HCT116 (cell line): ENCODE measurements at places on chromosomes 12 and 14.
A peak's percentile ranks its signal among the peaks of the same experiment; 100 is the strongest.

DNA sequence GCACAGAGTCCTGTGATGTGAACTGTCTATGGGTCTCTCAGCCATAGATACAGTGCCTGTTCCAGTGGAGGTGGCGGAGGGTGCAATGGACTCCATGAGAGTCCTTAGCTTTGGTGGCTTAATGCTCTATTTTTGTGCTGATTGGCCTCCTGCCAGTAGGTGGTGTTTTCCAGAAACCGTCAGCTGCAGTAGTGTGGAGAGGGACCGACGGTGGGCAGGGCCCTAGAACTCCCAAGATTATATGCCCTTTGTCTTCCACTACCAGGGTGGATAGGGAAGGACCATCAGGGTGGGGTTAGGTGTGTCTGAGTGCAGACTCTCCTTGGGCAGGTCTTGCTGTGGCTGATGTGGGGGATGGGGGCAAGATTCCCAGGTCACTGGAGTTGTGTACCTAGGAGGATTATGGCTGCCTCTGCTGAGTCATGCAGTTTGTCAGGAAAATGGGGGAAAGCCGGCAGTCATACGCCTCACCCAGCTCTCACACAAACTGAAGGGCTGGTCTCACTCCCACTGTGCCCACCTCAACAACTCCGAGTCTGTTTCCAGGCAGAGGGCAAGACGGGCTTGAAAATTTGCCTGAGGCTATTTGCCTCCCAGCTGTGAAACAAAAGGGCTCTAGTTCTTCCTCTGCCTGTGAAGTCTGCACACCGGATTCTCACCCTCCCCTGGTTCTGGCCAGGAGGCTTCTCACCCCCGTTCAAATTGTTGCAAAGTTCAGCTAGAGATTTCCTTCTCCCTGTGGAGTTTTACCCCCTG is 24.9 kb upstream of the ZDHHC17 start:
- no peak for DNase-seq

GRCh38 chr14:104752423-104752734 is 568 bp upstream of the SIVA1 start:
- DNase-seq, result no peak

DNA sequence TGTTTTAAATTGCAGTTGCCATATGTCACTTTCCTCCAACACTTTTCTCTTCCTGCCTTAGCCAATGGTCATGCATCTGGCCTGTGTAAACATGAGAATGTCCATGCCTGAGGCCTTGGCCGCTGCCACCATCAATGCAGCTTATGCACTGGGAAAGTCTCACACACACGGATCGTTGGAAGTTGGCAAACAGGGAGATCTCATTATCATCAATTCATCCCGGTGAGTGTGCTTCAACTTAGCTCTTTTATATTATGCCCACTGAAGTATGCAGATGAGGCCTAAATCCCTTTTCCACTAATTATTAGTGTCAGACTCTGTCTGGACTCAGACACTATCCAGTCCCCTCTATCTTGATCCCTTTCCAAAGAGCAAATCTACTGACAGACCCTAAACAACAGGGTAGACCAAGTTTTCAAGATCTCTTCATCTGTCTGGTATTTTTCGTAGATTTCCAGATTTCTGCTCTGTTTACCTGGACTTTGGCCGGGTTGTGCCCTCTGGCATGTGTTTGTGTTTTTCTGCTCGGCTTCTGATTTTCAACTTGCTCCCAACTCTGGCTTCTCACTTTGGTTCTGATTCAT is 23.2 kb downstream of the AMDHD1 start:
- no peak for DNase-seq

DNA sequence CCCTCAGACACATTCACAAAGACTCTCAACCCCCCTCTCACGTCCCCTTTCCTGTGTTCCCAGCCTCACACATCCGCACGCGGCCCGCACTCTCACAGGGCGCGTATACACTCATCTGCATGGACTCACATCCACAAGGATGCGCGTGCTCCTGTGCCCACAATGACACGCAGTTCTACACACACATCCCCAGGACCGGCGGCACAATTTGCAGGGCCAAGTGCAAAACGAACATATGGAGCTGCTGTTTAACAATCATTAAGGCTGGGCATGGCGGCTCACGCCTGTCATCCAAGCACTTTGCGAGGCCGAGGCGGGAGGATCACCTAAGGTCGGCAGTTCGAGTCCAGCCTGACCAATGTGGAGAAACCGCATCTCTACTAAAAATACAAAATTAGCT is 36.4 kb upstream of the EML1 start:
- DNase-seq, result no peak

- no peak for DNase-seq
These were observed 89.0 kb upstream of the TRAF3 start for GRCh38 chr14:102688290-102688689.

DNA sequence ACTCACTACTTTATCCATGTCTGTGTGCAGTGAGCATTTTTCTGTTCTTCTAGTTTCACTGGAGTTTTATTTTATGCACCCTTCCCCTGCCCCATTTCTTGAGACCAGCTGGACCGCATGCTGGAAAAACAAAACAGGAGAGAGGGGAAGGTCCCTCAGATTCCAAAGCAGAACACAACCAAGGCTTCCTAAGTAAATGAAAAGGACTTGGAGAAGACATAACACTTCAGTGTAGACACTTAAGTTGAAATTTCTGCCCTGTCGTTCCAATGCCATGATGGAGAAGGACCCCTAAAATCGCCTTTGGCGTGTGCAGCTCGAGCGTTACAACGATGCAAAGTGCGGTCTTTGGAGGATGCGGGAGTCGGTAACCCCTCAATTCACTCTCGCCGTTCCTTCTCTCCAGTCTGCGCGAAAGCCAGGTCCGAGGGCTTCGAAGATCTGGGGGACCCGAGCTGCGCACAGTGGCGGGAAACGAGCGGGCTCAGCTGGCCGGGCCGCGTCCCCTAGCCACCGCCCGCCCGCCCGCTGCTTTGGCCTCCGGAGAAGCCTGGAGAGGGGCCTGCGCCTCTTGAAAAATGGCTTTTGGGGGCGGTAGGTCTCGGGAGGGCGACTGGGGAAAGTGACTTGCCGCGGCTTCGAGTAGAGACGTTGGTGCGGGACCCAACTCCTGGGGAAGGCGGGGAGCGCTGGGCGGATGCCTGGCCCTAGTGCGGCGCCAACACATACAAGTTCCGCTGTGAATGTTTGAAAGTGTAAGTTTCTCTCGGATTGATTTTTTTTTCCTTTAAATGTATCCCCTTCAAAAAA is 11.2 kb upstream of the HOXC13 start:
- DNase-seq, result no peak

GRCh38 chr14:64717870-64718269 is 13.6 kb downstream of the PLEKHG3 start:
- DNase-seq, result no peak

- DNase-seq, result no peak
These were observed 716 bp upstream of the PTGDR start for GRCh38 chr14:52266782-52267181.

- DNase-seq, result peak; percentile 39
These were observed 8.8 kb downstream of the IKBIP start for GRCh38 chr12:98635657-98636323.

DNA sequence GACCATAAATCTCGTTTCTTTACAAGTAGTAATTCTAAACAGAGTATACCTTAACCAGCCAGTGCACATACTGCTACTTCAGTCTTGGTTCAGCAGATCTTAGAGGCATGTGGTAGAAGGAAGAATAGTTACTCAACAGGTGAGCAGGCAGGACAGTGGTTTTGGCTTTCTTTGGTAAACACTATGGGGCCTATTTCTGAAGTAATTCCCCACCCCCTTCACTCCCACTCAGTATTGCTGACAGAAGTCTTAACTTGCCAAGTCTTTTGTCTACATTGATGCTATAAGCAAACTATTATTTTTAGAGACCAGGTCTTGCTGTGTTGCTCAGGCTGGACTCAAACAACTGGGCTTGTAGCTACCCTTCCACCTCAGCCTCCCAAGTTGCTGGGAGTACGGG is 68.5 kb downstream of the FBXO34 start:
- DNase-seq, result no peak

DNA sequence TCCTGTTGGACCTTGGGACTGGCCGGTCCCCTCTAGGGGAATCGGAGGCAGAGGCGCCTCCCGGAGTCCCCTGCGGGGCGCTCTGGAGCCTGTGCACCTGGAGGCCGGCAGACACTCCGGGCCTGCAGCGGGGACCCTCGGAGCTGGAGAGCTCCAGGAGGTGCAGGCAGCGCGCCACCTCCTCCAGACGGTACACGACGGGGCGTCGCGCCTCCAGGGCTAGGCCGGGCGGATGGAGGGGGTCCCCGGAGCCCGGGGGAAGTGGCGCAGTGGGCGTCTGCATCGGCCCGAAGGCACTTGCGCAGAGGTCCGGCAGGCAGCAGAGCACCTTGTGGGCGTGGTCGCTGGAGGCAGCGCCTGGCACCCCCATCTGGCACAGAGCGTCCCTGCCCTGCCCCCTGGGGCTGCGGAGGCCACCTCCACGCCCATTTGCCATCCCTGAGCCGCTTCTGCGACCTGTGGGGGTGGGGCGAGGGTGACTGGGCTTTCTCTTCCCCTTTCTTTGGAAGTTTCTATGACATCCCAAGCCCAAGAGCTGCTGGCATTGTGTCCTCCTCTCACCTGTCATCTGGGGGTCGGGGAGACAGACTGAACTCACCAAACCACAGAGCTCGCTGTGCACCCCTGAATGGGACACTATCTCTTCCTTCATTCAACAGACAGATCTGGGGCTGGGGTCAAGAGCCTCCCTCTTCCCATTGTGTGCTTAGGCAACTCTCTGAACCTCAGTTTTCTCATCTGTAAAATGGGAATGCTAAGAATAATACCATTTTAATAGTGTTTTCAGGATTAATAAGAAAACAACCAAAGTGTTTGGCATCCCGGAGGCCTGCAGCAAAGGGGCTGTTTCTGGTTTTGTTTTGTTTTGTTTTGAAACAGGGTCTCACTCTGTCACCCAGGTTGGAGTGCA is 37.5 kb upstream of the CORO1C start:
- peak; percentile 63 for DNase-seq

GRCh38 chr12:99110868-99111267 is 465.8 kb downstream of the APAF1 start:
- DNase-seq, result no peak

GRCh38 chr12:51960890-51961289 is 9.4 kb downstream of the ACVR1B start:
- DNase-seq, result no peak

DNA sequence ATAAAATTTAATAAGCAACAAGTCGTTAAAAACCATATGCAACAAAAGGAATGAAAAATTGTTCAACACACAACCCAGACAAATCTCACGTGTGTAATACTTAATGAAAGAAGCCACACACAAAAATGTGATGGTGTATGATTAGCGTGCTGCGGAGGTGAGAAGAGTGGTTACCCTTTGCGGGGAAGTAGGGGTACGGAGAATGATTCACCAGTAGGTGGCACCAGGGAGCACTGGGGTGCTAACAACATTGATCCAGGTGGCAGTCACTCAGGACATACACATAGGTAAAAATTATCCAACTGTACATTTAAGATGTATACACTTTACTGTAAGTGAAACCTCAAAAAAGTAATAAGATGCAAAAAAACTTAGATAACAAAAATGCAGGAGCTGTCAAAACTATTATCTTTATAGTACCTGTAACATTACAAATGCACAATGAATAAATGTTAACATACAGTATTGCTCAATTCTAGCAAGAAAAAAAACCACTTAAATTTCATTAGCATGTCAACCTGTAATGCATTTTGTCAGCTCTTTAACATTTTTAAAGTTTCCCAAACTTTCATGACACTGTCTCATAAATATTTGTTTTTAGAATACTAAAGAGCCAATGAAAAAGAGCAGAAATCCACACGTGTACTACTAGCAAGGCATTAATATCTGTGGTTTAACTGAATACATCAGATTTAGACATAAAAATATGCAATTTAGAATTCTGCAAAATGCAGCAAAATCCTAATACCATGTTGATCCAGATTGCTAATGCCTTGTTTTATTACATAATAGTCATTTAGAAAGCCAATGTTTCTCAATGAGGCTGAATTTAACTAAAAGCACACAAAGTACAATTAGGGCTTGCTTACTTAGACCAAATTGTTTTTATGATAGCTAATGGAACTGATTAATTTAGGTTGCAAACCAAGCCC is 46.7 kb downstream of the TMCC3 start:
- peak; percentile 22 for DNase-seq

DNA sequence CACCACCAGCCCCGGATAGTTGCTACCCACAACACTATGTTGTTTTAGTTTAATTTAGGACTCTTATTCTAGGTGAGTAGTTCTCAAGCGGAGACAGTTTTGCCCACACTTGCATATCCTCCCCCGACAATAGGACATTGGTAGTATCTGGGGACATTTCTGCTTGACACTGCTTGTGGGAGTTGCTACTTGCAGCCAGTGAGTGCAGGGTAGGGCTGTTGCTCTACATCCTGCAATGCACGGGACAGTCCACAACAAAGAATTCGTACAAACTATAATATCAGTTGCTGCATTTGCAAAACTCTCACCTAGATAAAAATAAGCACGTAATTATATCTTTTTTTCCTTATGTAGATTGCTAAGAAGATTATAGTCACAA is 111.8 kb upstream of the DNM1L start:
- DNase-seq, result no peak

DNA sequence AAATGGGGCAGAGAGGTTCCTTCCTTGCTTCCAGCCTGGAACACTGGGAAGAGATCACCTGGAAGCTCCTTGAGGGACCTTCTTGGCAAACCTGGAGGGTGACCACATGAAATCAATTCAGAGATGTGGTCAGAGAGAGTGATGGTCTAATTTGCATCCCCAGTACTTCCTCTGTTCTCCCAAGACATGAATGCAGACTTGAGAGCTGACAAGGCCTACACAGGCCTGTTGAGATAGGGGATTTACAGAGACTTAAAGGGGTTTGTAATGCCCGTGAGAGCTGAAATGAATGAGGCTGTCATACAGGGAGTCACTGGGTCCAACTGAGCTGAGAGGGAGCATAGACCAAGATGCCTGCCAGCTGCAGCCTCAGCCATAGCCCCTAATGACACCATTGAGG is 45.1 kb downstream of the TMX1 start:
- DNase-seq, result no peak

DNA sequence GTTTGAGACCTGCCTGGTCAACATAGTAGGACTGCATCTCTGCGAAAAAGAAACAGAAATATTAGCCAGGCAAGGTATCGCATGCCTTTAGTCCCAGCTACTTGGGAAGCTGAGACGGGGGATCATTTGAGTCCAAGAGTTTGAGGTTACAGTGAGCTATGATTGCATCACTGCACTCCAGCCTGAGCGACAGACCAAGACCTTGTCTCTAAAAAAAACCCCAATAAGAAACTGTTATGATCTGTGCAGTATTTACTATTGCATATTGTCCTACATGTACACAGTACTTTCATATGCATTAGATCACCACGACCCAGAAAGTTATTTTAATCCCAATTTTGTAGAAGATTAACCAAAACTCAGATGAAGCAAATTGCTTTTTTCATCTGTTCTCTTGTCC is 187.5 kb downstream of the PCNX1 start:
- DNase-seq, result no peak

- DNase-seq, result no peak
These were observed 247.4 kb downstream of the NRXN3 start for GRCh38 chr14:78417532-78417931.

- no peak for DNase-seq
These were observed 41.4 kb downstream of the PLEKHD1 start for GRCh38 chr14:69525896-69526295.
